ENCODE measurements at places on chromosomes 7 and 10.

DNA sequence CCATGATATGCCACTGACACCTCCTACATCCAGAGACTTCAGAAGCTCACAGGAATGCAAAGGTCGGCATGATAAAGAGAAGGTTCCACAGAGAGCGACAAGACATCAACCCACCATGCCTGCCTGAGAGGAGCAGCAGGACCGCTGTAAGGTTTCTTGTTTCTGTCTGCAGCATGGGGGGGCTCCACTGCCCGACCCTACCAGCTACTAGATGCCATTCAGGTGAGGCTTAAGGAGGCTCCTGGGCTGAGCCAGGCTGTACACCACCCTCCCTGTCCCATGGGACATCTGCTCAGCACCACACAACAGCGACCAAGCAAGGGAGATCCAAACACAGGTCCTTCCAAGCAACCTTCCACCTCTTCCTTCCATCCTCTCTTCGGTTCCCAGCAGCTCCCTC, 234.6 kb downstream of the TNS3 start:
- peak; percentile 18 for DNase-seq

- no peak for DNase-seq
Observed at GRCh38 chr7:137873979-137874777, 27.4 kb upstream of the DGKI start.

GRCh38 chr7:101138213-101138870, 11.4 kb downstream of the SERPINE1 start:
- peak; percentile 55 for DNase-seq

DNA sequence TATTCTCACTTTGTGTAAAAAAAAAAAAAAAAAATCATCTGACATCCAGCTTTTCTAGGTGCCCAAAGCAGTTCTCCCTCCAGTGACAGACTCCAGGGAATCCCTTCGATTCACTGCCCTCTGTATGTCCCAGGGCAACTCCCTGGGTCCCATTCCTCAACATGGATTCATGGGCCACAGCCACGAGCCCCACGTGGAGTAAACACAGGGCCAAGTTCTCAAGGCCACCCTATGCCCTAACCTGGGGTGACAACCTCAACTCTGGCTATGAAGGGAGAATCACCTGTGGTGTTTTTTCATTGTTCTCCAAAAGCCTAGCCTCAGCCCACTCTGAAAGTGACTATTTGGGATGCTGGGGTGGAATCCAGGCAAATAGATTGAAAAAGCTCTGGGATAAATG, 3.4 kb downstream of the BNIP3 start:
- no peak for DNase-seq

DNA sequence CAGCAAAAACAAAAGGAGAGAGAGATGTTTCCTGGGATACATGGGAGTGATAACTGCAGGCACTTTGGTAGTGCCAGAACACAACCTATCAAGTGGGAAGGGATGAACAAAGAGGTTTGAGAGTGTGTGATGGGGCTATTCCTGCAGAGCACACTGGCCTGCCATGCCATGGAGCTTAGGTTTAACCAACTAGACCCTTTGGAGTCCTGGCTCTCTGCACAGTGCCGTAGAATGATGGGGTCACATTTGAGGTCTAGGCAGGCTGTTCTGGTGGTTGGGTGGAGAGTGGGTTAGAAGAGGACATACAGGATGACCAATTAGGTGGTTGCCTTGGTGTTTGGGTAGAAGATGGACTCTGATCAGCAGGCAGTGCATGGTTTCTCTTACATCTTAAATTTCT, 101.9 kb upstream of the HABP2 start:
- no peak for DNase-seq
